Amniotic epithelial cell (primary cell): ENCODE measurements at places on chromosomes 7 and 10.

DNA sequence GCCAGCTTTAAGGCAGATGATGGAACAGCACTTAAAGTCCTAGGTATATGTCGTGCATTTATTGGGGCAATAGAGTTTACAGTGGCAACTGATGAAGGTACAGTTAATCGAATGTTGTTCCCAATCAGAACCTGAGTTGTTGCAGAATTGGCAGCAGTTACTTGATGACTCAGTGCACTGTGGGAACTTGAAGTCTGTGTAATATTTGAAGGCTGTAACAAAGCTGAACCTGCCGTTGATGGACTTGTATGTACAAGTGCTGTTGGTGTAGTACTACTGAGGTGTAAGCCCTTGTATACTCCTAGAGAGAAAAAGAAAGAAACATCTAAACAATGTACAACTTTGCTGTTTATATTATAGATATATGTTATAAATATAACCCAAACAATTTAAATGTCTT, 75.3 kb downstream of the EPC1 start:
- peak; percentile 45 for DNase-seq

DNA sequence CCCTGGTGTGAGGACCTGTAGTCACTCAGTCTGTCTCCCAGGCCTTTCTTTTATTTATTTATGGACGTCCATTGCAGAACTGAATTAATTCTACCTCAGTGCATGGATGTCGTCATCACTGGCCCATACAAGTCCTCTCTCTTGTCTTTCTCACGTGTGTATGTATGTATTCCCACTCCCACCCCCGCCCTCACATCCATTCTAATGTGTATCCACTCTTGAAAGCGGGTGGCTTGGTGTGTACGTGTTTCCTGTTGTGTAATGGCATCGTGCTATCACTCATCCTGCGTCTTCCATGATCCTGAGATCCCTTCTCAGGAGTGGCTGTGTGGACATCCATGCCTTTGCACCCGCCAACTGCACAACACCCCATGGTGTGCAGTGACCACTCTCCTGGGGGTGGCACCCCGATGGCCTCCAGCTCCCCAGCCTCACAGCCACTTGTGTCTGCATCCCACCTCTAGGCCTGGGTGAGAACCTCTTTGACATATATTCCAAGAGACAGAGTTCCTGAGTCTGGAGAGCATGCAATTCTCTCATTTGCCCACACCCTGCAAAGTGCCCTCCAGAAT, 3.0 kb upstream of the AOC1 start:
- DNase-seq = no peak

DNA sequence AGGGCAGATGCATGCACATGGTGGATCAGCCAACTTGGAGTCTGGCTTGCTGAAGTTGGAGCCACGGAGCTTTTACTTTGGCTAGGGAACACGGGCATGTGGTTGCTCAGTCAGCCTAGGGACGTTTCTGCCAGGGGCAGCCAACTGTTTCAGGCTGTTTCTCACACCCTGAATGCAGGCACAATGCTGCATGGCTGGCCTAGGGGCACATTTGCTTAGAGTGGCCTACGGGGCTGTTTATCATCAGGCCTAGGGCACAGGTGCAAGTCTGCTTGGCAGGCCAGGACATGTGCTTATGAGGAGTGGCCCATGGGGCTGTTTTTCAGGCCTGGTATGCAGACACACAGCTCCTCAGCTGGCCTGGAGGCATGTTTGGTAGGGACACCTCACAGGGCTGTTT, 107.4 kb downstream of the GSAP start:
- no peak for DNase-seq

- no peak for DNase-seq
These were observed 214.7 kb downstream of the MAD1L1 start for GRCh38 chr7:2017914-2018568.
